ENCODE measurements at places on chromosomes 4 and X. TPM values are rescaled to one million over a fixed set of nuclear protein-coding genes. Genes with fewer than 3 reads are reported as not detected.

JAKMIP1 gene
- total RNA-seq = 0.39 TPM

CXCL10 gene
- total RNA-seq = 2.1 TPM

RHOXF2 gene
- not detected for total RNA-seq

PDE6B gene
- 2.5 TPM for total RNA-seq

F11 gene
- total RNA-seq = not detected

CT45A2 gene
- not detected for total RNA-seq

GAGE12H gene
- total RNA-seq = not detected

PAK3 gene
- 2.0 TPM for total RNA-seq

CAMK2D gene
- 67.1 TPM for total RNA-seq

NXF3 gene
- total RNA-seq = not detected

NPNT gene
- 86.1 TPM for total RNA-seq

CT55 gene
- not detected for total RNA-seq

CTBP1 gene
- 126 TPM for total RNA-seq

RAB28 gene
- total RNA-seq = 14.8 TPM

CFAP47 gene
- total RNA-seq = not detected

KLHL4 gene
- 1.5 TPM for total RNA-seq

HTN1 gene
- not detected for total RNA-seq

MFSD8 gene
- total RNA-seq = 55.4 TPM

MND1 gene
- 4.8 TPM for total RNA-seq

RAB33B gene
- 16.9 TPM for total RNA-seq

EFHC2 gene
- 2.7 TPM for total RNA-seq

RBMXL3 gene
- not detected for total RNA-seq

TMEM164 gene
- total RNA-seq = 7.8 TPM

KLHL13 gene
- 19.6 TPM for total RNA-seq

FGF13 gene
- 14.7 TPM for total RNA-seq

MAGEB17 gene
- 1.4 TPM for total RNA-seq

PLK4 gene
- 6.8 TPM for total RNA-seq

CNGA1 gene
- not detected for total RNA-seq

UXT gene
- total RNA-seq = 68.5 TPM

SULT1E1 gene
- total RNA-seq = not detected

NCAPG gene
- not detected for total RNA-seq

SMIM10L2A gene
- total RNA-seq = 0.47 TPM

PPM1K gene
- 18.9 TPM for total RNA-seq

TASL gene
- total RNA-seq = 1.1 TPM

LEF1 gene
- total RNA-seq = 1.5 TPM

XAGE2 gene
- not detected for total RNA-seq

PCSK1N gene
- 10.6 TPM for total RNA-seq

CCSER1 gene
- total RNA-seq = 6.3 TPM

HERC6 gene
- 5.1 TPM for total RNA-seq

LDOC1 gene
- total RNA-seq = 7.6 TPM

MSANTD1 gene
- total RNA-seq = not detected

BBS12 gene
- 6.2 TPM for total RNA-seq

IGBP1 gene
- 74.0 TPM for total RNA-seq

GLRA2 gene
- not detected for total RNA-seq

MRFAP1L1 gene
- 72.3 TPM for total RNA-seq

SPARCL1 gene
- total RNA-seq = 1,665 TPM

Data from gastroesophageal sphincter (tissue), 4 donors.